ENCODE measurements at places on chromosomes 16 and 17.
A peak's percentile ranks its signal among the peaks of the same experiment; 100 is the strongest.

- no peak for ATAC-seq
These were observed 192.3 kb downstream of the SHISA9 start for GRCh38 chr16:13093661-13094060.

- peak; percentile 52 for ATAC-seq
These were observed 134.6 kb downstream of the CYB561 start for GRCh38 chr17:63311416-63311937.

GRCh38 chr16:55280587-55280986, 43.4 kb upstream of the IRX6 start:
- no peak for ATAC-seq

DNA sequence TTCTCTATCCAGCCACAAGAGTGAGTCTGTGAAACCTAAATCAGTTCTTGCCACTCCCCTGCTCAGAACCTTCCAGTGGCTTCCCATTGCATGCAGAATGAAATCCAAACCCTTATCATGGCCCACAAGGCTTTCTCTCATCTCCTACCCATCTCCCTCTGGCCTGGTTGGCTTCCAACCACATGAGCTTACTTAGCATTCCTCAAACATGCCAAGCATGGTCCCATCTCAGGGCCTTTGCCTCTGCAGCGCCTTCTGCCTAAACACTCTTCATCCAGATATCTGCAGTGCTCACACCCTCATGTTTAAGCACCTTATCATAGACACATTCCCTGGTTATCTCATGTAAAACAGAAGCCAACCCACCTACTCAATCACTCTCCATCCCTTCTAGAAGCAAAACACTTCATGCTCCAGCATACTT, 15.5 kb downstream of the TK2 start:
- no peak for ATAC-seq

DNA sequence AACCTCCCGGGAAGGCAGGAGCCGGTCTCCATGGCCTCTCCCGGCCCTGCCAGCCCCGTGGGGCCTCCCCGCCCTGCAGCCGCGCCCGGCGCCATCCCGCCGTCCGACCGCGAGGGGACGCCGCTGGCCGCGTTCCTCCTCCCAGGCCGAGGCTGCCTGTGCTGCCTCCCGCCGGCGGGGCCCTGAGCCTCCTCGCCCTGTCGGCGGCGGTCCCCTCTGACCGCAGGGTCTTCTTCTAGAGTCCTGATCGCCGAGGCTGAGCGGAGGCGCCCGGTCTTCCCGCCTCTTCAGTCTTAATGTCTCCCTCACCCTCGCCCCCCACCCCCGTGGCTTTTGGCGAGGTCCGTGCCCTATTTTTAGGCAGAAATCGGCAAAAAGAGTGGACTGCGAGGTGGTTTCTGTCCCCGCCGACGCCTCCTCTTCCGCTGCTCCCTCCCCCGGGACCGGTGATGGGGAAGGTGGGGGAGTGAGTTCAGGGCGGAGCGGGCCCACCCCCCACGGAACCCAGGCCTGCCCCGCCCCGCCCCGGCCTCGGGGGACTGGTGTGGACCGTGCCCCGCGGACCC, 794 bp upstream of the CPNE7 start:
- ATAC-seq: peak; percentile 85

- ATAC-seq: no peak
These were observed 114.0 kb downstream of the CHD9 start for GRCh38 chr16:53168744-53169143.

Data from activated T-helper 17 cell treated with anti-CD3 and anti-CD28 coated beads, Interleukin-2, amount 50 U/mL, for 72 hours (primary cell).